Fibroblast of skin of left biceps (primary cell): ENCODE measurements at places on chromosomes 5 and 9.

- DNase-seq: no peak
Measured at GRCh38 chr9:6931913-6932312, 174.1 kb downstream of the KDM4C start.

GRCh38 chr5:96149546-96149945 lies 187.9 kb upstream of the ELL2 start:
- DNase-seq: no peak

DNA sequence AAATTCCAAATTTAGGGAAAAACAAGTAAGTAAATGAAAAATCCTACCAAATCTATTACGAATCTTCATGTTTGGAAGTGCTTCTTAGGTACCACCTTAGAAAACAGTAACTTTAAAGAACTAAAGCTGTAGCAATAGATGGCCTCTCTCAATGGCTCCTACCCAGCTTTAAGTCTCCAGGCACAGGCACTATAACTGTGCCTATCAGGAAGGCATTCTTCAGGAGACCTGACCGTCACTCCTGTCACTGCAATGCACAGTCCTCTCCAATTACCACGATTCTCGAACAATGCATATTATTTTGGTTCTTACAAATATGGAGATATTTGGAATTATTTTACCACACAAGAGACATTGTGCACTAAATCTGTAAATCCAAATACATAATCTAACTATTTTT lies 12.9 kb downstream of the NFIB start:
- no peak for DNase-seq

DNA sequence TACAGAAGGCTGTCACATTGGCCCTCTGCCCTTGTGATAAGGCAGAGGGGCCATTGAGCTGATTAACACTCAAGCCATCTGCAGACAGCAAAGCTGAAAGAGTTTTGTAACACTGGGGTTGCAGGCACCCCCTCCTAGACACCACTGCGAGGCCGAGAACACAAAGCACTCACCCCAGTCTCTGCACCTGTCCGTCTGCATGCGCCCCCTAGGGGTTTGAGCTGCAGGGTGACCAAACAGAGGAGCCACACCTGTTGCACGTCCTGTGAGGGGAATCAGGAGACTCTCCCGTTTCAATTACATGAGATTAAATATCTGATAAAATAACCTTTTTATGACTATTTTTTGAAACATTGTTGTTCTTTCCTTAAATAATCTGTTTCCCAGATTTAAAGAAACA lies 1180.4 kb downstream of the CDH9 start:
- no peak for DNase-seq

DNA sequence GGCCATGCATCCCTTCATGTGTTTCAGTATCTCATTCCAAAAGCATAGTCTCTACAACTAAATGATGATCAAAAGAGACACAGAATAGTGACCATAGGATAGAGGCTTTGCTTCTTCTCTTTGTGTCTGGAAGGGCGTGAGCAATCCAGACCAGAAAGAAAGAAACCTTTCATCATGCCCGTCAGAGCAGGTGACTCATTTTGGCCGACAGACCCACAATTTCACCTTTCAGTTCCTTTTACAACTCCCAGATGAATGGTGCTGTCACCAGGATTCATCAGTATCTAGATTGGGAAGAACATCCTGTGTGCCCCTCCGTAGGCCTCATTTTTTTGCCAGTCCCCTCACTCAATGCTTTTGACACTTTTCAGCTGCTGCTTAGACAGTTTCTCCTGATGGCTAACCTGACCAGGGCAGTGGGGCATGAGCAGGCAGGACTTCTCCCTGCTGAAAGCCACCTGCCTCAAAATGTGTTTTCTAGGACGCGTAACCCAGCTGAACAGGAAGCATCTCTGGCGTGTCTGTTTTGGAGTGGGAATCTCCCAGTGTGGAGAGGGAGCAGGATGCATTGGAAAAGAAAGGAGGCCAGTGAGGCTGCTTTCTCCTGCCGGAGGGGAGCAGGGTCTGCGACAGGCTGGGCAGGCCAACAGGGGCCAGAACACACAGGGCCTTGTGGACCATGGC lies 21.2 kb downstream of the ABLIM3 start:
- DNase-seq: no peak

- no peak for DNase-seq
Measured at GRCh38 chr5:72346398-72346797, 26.2 kb downstream of the PTCD2 start.

GRCh38 chr5:133029416-133029815 lies 3.1 kb upstream of the ZCCHC10 start:
- DNase-seq: no peak

GRCh38 chr5:162939991-162940390 lies 497.4 kb upstream of the CCNG1 start:
- DNase-seq: no peak

DNA sequence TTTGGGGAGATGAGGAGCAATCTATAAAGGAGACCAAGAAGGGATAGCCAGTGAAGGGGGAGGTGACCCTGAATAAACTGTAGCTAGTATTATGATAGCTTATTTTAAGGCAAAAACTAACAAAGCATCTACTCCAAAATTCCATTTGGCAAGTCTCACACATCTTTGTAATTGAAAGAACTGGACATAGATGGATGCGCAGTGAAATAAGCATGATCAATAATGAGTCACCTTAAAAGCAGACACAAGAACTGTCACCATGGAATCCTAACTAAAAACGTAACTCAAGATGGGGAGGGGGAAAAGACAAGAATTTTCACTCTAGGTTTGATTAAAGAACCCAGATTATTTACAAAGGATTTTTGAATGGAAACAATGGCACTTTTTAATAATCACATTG lies 164.5 kb downstream of the MED27 start:
- DNase-seq: no peak

DNA sequence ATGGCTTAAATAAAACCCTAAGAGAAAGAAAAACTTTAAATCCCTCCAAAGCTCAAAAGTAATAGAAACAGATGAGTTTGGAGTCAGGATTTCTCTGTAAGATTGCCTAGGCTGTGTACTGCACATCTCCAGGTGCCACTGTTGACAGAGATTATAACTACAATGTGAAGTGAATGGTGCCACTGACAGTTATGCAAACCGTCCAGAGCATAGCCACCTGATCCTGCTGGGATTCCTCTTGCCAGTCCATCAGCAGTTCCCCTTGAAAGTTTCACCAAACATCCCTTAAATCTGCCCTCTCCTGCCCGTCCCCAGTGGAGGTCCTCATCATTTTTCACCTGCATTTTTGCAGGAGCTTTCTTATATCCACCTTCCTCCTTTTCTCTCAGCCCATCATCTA lies 42.5 kb downstream of the FXN start:
- no peak for DNase-seq

DNA sequence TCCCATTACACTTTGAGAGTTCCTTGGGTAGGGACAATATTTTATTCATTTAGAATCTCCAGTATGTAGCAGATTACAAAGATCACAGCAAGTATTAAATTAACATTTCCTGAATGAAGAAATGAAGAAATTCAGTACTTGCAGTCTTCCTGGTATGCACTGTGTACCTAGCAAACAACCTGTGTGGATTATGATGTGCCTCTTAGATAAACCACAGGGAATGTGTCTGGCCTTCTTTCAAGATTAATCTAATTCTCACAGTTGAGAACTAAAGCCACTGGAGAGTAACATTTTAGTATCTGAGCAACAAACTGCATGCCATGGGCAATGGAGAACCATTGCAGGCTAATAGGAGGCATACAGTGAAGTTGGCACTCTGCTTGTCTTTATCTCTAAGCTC lies 199.4 kb downstream of the AP3B1 start:
- DNase-seq: no peak

GRCh38 chr9:68750786-68751185 lies 45.7 kb downstream of the PIP5K1B start:
- no peak for DNase-seq

DNA sequence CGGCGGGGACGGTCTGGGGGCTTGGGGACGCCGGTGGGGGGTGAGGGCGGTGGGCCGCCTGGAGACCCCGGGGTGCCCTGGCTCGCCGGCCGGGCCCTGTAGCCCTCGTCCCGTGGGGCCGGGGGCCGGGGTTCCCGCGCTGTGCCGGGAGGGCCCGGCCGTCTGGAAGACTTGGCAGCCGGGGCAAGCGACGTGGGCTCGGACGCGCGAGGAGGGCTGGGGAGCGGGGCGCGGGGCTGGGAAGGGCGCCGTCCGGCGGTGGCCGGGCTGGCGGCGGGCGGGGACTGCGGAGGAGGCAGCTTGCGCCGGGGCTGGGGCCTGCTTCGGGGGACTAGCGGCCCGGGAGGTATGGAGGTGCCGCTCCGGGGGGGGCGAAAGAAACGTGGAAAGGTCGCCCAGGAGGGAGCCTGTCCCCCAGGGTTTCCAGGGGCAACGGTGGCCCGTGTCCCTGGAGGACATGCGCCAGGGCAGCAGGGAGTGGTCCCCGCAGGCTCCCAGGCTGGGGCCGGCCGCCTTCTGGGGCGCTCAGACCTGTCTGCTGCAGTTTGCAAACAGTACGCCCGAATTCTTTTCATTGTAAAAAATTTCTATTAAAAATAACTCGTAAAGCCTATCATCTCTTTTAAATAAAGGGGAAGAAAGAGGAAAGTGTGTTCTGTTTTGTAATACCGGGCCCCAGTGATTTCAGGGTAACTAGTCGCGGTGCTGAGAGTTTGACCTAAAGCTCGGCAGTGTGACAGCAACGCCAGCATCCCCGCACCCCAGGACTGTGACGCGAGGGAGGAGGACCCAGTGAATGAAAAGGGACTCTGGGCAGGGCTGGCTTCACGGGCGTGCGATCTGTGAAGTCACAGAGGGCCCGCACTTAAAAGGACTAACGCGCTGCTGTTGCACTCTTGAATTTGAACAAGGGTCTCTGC lies 752 bp upstream of the ANKH start:
- DNase-seq: no peak

DNA sequence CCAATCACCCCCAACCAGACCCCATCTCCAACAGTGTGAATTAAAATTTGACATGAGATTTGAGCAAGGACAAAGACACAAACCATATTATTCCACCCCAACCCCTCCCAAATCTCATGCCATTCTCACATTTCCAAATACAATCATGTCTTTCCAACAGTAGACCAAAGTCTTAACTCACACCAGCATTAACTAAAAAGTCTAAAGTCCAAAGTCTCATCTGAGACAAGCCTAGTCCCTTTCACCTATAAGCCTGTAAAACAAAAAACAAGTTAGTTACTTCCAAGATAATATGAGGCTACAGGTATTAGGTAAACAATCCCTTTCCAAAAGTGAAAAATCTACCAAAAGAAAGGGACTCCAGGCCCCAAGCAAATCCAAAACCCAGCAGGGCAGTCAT lies 140.6 kb upstream of the NR4A3 start:
- DNase-seq: no peak

GRCh38 chr9:79127661-79128060 lies 444.1 kb upstream of the TLE4 start:
- DNase-seq: no peak

GRCh38 chr9:86672301-86672700 lies 275.0 kb downstream of the GAS1 start:
- no peak for DNase-seq

DNA sequence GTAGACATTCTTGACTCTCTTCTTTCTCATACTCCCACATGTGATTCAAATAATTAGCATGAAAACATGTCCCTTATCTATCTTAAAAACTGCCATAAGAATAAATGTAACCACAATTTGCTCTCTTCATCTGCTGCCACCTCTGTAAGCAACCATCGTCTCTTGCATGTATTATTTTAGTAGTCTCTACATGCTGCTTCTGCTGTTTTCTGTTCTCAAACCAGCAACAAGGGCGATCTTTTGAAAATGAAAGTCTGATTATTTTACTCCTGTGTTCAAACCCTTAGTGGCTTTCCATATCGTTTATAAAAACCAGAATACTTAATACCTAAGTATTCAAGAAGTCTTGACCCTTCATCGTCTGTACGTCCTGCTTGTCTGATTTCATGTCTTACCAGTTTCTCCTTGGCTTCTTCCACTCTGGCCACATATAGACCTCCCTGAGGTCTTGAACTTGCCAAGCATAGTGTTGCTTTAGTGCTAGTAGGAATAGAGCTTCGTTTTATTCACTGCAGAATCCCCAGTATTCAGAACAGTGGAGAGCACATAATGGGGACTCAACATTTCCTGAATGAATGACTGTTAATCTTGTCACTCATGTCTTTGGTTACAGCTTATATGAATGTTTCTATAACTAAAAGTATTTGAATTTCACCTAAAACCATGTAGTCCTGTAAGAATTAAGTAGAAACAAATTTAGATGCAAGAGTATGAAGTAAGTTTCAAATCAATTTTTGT lies 10.6 kb downstream of the CDC42SE2 start:
- no peak for DNase-seq

- DNase-seq: no peak
Measured at GRCh38 chr9:5326893-5327548, 12.7 kb downstream of the RLN1 start.

GRCh38 chr5:143065185-143065965 lies 295.2 kb downstream of the ARHGAP26 start:
- DNase-seq: no peak

GRCh38 chr9:70479880-70480291 lies 65.4 kb upstream of the KLF9 start:
- DNase-seq: no peak

GRCh38 chr5:177329883-177330282 lies 18.2 kb upstream of the MXD3 start:
- DNase-seq: no peak

DNA sequence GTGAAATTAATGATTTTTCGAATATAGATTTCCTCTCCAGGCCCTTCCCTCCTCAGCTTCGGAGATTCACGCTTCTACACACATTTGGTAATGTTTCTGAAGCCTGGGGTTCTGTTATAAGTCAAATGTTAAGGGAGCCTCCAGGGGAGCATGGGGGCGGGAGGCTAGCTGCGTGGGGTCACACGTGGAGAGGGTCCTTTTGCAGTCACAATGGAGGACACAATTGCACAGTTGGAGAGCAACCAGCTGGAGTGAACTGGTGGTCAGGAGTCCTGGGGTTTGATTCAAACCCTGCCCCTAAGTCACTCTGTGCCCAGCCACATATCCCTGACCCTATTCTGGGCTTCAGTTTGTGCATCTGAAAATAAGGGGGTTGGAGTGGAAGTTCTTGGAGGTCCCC lies 481.4 kb downstream of the CDK5RAP2 start:
- DNase-seq: no peak

DNA sequence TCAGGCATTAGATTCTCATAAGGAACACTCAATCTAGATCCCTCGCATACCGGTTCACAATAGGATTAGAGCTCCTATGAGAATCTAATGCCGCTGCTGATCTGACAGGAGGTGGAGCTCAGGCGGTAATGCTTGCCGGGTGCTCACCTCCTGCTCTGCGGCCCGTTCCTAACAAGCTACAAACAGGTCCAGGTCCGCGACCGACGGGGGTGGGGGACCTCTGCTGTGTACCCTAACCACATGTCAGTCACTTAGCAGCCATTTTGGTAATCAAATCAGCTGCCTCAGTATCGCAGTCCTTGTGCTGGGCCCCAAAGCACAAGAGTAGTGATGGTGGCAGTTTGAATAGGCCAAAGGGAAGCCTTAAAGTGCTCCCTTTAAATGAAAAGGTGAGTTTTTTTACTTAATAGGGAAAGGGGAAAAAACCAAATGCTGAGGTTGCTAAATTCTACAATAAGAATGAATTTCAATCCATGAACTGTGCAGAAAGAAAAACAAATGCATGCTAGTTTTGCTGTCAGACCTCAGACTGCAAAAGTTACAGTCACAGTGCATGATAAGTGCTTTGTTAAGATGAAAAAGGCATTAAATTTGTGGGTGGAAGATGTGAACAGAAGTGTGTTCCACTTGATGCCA lies 67.0 kb upstream of the TNPO1 start:
- DNase-seq: no peak
